Neural progenitor cell (in vitro differentiated cells): ENCODE measurements at places on chromosomes 16 and 17. TPM values are rescaled to one million over a fixed set of nuclear protein-coding genes. Genes with fewer than 3 reads are reported as not detected.

SLFN12L gene
- not detected in 2 replicates for total RNA-seq

KRTAP2-3 gene
- total RNA-seq: not detected in 2 replicates

CLEC10A gene
- not detected in 2 replicates for total RNA-seq

TNRC6A gene
- total RNA-seq: 55.7 and 57.1 TPM in 2 replicates

SALL1 gene
- 50.3 and 70.7 TPM in 2 replicates for total RNA-seq

CIBAR2 gene
- 0.43 TPM in 1 of 2 replicates, not detected in the other for total RNA-seq

CMTM2 gene
- total RNA-seq: not detected in 2 replicates

ITGAX gene
- not detected in 2 replicates for total RNA-seq

SYT17 gene
- total RNA-seq: 7.2 TPM in 2 replicates

DNA sequence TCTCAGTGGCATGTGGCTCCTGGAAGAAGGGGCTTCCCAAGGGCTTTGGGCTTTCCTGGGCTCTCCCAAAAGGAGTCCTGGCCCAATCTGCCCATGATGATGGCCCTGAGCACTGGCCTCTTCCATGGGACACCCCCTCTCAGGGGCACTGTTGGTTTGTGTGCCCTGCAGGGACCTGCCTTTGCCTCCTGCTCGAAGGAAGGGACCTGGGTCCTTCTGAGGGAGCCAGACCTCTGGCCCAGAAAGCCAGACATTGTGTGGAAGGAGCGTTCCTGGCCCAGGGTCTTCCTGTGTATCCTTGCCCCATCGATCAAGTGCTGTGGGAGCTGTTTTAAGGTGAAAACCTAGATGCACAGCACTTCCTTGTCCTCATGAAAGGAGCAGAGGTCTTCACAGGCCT lies 1689.3 kb downstream of the TP53TG3F start:
- no peak for DNase-seq

- peak; percentile 64 for DNase-seq
Observed at GRCh38 chr16:74862743-74863244, 88.2 kb upstream of the FA2H start.

- no peak for DNase-seq
Observed at GRCh38 chr16:85754413-85754812, 3.5 kb upstream of the C16orf74 start.

- DNase-seq: peak; percentile 18
Observed at GRCh38 chr17:31696703-31697325, 162.2 kb downstream of the COPRS start.

- no peak for DNase-seq
Observed at GRCh38 chr17:8843344-8843743, 24.1 kb downstream of the PIK3R6 start.

DNA sequence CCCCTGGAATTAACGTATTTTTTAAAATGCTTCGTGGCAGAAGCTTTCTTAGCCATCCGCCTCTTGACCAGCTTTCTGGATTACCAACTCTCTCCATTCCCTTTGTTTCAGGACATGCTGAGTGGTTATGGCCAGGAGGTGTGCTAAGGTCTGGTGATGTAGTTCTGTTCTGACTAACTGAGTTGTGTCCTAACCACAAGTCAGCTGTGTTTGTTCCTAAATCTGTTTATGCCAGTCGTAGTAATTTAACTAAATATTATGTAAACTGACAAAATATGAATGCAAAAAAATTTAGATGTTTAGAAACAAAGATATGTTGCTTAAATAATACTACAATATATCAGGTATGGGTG lies 61.6 kb downstream of the MRTFB start:
- no peak for DNase-seq

DNA sequence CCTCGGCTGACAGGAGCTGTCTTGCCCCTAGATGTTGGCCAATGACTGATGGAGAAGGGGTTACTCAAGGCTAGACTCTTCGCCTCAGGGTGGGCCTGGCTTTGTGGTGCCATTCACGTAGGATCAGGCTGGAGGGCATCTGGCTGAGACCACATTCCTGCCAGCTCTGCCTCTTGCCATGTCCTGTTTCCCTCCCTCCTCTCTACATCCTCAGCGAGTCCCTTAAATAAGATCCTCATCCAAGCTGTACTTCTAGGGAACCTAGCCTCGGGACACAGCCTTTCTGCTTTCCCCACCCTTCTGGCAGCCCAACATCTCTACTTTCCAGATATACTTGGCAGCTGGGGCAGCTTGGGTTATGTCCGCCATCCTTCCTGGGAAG lies 27.9 kb upstream of the EFCAB13 start:
- no peak for DNase-seq

GRCh38 chr17:31273516-31273915 lies 23.5 kb downstream of the OMG start:
- no peak for DNase-seq

GRCh38 chr16:59144326-59144725 lies 410.2 kb upstream of the GOT2 start:
- DNase-seq: no peak

DNA sequence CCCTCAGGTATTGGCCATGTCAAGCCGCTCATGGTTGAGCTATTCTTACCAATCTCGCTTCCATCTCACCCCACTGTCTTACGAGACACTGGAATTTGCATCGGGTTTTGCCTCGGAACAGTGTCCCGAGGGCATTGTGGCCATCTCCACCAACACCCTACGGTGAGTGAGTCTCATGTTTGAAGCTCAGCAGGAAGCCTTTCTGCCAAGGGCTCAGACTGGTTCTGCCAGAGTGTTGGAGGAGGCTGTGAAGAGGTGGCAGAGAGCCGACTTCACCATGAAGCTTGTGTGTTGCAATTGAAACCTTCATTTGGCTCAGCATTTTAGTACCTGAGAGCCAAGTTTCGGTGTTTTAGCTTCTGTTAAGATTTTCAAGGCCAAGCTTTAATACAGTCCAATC lies 38.0 kb downstream of the SF3B3 start:
- no peak for DNase-seq

GRCh38 chr17:82780195-82780594 lies 28.3 kb downstream of the TBCD start:
- DNase-seq: no peak

DNA sequence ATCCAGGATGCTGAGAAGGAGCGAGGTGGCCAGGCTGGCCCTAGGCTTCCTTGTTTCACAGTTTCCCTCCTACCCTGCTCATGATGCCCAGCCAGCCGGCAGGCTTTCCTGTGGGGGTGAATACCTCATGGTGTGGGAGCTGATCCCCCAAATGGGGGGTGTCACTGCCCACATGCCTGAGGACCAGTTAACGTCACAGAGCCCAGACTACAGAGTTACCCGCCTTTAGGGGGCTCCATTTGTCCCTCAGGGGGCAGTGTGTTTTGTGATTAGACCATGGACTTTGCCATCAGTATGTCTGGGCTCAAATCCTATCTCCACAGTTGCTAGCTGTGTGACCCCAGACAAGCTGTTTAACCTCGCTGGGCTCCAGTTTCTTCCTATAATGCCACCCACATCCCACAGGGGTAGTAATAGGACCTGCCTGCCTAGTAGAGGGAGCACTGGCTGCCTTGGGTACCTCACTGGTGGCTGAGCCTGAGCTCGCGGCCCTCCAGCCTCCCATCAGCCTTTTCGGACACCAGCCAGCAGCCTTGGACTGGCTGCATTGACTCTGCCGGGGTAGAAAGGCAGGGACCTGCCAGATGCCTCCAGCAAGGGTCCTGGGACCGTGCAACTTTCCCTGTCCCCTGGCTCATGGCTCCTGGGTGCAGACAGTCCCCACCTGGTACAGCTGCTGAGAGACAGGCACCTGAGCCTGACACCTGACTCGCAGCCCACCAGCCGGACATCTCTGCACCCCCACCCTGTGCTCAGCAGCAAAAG lies 87.5 kb upstream of the GSE1 start:
- DNase-seq: no peak

DNA sequence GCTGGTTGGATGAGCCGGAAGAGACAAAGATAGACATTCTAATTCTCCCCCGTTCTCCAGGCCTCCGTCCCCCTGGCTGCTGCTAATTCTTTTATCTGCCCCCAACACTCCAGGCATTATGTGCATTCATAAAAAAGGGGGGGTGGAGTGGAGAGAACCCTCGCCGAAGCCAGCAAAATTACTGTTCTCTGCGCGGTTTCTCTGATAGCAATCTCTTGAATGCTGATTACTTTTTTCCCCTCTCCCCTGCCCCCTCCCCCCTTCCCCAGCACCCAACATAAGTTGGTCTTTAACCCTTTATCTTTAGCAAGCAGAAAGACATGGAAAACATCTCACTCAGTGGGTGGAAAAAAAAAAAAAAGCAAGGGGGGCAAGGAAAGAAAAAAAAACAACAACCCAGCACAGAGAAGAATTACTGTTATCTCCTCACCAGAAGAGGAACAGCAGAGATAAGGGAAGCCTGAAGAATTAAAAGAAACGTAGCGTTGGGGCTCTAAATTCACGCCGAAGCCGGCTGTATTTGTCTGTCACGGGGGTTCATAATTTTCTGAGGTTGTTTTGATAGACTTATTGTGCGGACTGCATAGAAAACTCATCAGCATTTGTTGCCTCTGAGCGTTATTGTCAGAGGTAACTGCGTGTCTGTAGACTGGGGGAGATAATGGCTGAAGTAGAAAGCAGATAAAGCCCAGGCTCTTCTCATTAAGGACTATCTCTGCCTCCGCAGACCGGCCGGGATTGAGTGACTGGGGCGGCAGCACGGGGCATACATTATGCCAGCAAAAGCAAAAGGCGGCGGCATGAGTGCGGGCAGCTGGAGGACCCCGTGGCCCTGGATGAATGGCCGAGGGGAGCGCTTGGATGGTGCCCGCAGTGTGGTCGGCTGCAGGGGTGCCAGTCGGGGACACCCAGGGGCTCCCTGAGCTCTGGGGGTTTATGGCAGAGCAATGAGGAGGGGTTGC lies 126.9 kb downstream of the MRM1 start:
- no peak for DNase-seq

DNA sequence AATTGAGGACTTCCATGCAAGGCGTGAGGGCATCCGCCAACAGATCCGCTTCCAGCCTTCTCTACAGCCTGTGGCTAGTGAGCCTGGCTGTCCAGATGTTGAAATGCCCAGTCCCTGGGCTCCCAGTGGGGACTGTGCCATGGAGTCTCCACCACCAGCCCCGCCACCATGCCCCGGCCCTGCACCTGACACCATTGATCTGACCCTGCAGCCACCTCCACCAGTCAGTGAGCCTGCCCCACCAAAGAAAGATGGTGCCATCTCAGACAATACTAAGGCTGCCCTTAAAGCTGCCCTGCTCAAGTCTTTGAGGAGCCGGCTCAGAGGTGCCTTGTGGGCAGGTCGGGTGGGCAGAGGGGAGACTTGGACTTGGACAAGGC lies 3.1 kb downstream of the MAPK7 start:
- DNase-seq: no peak

GRCh38 chr17:876272-876671 lies 94.1 kb downstream of the MRM3 start:
- no peak for DNase-seq

DNA sequence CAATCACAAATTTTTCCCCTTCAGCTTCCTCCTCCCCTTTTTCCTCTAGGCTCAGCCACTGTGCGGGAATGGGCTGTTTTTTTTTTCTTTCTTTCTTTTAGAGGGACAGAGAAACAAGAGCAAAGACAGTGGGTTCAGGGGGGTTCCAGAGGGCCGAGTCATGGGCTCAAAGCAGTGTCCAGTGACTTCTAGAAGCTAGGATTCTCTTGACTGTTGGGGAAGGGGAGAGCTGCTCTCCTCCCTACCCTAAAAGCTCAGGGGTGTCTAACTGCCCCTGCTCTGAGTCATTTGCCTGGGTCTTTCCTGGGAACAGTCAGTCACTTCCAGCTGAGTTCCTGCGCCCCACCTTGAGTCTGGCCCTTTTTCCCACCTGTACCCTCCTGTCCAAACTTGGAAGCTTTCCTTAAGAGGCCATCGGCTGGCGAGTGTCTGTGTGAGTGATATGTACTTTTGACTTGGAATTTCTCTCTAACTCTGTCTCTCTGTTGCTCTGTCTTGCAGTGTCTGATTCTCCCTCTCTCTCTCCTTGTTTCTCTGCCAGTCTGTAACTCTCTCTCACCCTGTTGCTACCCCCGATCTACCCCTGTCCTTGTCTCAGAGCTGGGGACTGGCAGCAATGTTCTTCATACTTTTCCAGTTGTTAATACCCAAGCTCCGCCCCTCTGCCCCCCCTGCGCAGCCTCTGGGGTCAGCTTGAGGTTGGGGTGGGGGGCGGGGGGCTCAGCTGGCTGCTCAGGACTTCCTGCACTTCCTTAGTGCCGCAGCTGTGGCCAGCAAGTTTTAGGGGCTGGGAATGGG lies 2.4 kb downstream of the THRA start:
- DNase-seq: peak; percentile 68

DNA sequence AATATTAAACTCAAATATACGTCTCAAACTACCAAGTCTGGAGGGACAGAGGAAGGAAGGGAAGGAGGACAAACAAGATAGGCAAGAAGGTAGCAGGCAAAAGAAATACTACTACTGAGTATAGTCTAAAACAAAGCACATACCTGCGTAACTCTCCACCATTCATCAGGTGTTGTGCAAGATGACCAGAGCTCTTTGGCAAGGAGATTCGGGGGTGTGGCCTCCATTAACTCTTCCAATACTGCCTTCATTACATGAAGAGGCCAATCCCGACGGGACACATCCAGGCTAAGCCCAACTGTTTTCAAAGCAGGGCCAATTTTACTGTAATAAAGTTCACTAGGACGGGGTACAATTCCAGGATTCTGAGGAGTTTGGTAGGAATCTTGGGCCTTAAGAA lies 38.2 kb upstream of the ARL6IP1 start:
- no peak for DNase-seq

DNA sequence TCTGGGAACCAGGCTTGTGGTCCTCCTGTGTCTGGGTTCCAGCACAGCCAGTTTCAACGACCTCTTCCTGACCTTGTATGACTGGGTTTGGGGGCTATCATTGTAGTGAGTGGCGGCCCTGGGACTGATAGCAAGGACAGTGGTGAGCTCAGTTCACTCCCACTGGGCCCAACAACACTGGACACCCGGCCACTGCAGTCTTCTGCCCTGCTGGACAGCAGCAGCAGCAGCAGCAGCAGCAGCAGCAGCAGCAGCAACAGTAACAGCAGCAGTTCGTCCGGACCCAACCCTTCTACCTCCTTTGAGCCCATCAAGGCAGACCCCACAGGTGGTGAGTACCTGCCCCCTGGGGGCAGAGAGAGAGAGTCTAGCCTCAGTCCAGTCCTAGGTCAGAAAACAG lies 3.3 kb upstream of the ELMO3 start:
- DNase-seq: no peak

GRCh38 chr16:54194334-54194743 lies 92.2 kb downstream of the IRX3 start:
- peak; percentile 55 for DNase-seq

DNA sequence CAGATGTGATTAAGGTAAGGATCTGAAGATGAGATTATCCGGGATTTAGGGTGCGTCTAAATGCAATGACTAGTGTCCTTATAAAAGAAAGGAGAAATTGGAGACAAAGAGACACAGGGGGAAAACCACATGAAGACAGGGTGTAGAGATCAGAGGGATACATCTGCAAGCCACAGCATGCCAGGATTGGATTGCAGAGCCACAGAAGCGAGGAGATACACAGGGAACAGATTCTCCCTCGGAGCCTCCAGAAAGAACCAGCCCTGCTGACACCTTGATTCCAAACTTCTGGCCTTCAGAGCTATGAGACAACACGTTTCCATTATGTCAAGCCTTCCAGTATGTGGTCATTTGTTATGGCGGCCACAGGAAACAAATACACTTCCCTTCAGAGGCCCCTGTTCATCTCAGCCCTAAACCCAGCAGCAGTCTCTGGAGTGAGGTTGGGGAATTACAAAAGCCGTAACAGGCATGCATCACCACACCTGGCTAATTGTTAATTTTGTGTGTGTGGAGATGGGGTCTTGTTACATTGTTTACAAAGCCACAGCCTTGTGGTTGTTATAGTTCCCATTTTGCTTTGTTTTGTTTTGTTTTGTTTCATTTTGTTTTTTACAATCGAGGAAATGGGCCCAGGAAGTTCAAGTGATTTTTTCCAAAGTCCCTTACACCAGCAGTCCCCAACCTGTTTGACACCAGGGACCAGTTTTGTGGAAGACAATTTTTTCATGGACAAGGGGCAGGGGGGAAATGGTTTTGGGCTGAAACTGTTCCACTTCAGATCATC lies 51.6 kb upstream of the LYRM9 start:
- no peak for DNase-seq
